CD4-positive, alpha-beta T cell treated with Interleukin-12 subunit alpha and Interleukin-12 subunit beta, for 1 hour (primary cell): ENCODE measurements at places on chromosomes 4 and X.

DNA sequence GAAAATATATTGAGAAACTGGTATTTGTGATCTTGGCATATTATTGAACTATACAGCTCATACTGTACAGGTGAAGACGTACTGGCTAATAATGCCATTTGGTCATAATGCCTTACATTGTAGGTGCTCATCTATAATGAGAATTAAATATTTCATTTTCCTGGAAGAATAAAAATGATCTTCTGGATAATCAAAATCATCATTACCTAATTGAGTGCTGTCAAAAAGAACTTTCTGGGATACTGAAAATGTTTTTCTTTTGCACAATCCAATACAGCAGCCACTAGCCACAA lies 4.1 kb downstream of the RASGEF1B start:
- DNase-seq = no peak

GRCh38 chrX:53088136-53088974 lies 5.6 kb upstream of the KANTR start:
- peak; percentile 91 for DNase-seq

DNA sequence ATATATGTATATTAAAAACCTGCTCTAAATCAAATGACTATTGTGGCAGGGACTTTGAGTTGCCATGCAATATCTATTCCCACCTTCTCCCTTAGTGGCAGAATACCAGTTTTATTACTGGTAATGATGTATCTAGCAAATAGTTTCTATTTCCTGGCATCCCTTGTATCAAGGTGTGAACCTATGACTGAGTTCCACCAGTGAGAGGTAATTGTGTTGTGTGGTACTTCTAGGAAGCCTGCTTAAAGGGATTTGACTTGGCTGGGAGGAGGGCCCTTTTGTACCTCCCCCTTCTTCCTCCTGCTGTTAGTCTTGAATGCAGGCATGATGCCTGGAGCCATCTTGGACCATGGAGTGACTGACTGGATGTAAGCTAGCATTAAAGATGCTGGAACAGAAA lies 65.4 kb upstream of the DYNLT3 start:
- DNase-seq = no peak

- no peak for DNase-seq
Measured at GRCh38 chr4:167986044-167986443, 106.3 kb upstream of the ANXA10 start.

- DNase-seq = no peak
Measured at GRCh38 chrX:75609406-75609805, 86.6 kb upstream of the ZDHHC15 start.

DNA sequence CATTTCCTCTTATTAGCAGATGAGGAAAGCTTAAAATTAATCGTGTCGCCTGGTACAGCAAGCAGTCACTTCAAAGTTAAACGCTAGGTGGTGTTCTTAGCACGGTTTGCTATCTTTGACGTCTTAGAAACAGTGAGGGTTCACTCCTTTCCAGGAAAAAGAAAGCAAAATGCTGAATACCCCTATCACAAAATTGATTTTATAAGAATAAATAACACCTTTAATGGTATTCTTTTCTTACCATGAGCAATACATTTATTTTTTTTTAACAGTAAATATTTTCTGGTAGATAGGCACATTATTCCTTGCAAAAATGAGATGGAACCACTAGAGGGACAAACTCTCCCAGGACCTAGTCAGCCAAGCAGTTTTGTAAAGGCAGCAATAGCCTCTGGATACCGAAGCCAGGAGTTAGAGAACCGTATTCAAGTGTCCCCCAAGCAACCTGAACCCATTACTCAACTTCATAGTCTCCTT lies 153.9 kb downstream of the KDR start:
- peak; percentile 11 for DNase-seq

DNA sequence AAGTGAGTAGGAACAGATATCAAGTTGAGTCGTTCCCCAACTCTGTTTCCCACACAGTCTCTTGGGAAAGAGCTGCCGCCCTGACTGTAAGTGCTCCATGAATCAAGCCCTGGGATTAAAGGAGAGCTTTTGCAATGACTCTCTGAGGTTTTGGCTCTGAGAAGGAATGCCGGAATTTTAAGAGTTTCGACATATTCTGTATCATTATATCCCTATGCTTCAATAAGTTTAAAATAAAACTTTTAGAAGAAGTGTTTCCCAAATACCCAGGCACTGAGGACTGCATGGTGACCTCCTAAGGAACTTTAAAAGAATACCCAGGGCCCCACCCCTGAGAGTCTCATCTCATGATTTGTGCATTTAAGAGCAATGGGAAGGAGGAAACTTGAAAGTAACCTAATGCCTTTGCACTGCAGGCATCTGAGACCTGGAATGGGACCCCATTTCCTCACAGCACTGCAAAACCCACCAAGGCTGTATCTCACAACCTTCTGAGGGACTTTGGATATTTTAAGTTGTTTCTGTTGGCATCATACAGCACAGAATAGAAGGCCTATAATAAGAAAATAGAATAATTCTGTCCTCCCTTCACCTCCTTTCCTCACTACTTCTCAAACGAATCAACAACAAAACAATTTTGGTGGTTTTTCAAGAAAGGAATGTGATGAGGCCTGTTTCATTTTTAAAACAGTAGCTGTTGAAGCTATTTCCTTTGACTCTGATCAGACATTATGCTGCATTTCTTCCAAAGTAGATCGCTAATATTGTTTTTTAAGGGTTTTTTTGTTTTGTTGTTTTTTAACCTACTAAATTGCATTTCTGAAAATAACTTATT lies 121.2 kb downstream of the GASK1B start:
- no peak for DNase-seq

DNA sequence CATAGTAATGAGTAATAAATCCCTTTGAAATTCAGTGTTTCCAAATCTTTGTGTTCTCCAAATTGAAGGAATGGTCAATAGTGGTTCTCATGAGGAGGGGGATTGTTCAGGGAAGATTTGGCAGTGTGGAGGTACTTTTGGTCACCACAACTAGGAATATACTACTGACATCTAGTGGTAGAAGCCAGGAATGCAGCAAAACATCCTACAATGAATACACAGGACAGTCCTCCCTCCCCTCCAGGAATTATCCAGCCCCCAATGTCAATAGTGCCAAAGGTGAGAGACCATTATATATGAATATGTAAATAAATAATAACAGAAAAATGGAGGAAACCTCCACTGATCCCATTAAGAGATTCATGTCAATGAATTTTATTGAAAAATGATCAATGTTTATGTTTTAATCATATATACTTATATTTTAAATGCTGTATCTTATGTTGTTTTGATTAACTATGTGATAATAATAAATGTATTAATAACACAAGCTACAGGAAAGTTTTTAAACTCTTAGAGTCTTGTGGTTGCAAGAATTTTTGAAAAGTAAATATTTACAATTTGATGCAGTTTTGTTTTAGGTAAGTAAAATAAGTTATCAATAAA lies 14.4 kb upstream of the FAM9A start:
- DNase-seq = peak; percentile 46

GRCh38 chr4:104559502-104559901 lies 64.8 kb upstream of the CXXC4 start:
- no peak for DNase-seq

DNA sequence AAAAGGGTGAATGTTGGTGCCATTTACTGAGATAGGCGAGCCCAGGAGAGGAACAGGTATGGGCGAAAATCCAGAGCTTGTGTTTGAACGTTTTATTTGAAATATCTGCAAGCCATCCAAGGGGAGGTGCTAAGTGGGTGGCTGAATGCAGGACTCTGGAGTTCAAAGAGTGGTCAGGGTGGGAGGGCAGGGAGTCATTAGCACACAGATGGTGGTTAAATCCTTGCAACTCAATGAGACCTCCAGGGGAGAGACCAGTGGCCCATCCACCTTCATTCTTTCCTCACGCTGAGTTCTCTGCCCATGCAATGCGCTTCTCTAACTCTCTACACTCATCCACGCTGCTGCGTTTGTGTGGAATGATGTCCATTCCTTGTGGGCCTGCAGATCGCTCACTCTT lies 101.1 kb downstream of the VCX3B start:
- no peak for DNase-seq

- peak; percentile 56 for DNase-seq
Measured at GRCh38 chrX:17654116-17654515, 83.2 kb upstream of the SCML1 start.

GRCh38 chrX:13254076-13254785 lies 65.6 kb downstream of the ATXN3L start:
- DNase-seq = no peak

DNA sequence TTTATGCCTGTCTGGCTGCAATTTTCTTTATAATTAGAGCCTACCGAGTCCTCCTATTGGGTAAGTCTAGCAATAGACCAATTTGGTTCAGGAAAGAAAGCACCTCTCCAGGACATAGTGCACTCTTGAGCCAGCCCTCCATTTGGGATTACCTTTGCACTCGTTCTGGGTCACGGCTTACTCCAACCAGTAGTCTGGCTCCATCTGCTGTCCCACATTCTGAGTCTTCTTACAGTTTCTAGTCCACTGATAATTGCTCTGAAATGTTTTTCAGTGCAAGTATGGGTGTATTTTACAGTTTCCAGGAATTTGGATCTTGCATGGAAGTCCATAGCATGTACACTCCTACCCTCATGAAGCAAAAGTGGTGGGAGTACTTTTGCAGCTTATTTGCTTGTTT lies 34.8 kb upstream of the USP51 start:
- DNase-seq = peak; percentile 0

DNA sequence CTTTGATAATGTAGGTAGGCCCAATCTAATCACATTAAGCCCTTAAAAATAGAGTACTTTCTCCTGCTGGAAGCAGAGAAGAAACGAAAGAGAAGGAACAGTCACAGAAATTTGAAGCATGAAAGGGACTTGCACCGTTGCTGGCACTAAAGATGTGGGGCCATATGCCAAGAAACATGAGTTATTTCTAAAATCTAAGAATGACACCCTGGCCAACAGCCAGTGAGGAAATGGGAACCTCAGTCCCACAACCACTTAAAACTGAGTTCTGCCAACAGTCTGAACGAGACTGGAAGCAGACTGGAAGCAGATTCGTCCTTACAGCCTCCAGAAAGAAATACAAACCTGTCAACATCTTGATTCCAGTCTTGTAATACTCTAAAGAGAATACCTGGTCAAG lies 70.1 kb downstream of the CENPC start:
- no peak for DNase-seq

DNA sequence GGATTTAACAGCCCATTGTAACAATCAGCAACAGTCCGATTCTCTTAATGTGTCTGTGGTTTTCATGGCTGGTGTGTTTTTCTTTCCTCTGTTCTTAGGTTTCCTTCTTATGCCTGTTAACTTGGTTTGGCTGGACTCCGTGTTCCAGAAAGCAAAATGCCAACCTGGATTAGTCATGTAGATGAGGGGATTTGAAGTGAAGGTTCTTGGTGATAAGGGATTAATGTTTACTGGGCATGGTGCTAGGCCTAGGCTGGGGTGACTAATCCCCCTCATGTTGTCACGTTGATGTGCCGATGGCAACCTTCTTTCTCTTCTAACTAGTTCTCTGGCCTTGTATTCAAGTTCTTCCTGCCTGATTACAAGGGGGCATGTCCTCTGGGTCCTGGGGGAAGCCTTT lies 85.9 kb downstream of the REPS2 start:
- no peak for DNase-seq

DNA sequence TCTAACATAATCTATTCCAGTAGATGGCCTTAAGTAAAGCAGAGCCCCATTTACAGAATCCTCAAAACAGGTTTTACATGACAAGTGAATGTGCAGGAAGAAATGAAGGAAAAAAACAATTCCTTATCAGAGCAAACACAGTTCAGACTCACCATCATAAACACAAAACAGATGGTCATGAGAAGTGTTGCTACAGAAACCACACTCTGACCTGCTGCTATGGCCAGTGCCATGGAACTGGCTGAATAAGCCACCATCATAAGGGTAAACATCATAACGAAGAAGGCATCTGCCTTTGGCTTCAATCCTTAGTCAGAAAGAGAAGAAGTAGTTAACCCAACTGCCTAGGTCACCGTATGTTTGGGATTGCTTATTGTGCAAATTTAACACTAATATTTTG lies 61.1 kb downstream of the ABCG2 start:
- DNase-seq = no peak

GRCh38 chrX:140664939-140665338 lies 44.6 kb upstream of the LINC00632 start:
- no peak for DNase-seq

- no peak for DNase-seq
Measured at GRCh38 chr4:8021796-8022195, 82.1 kb upstream of the AFAP1 start.

- peak; percentile 54 for DNase-seq
Measured at GRCh38 chr4:83535520-83536361, at the start of gene GPAT3. Gene GPAT3, plus strand, starts transcription at chr4:83536108. Its CDS starts 515 bp downstream, at chr4:83536623.

DNA sequence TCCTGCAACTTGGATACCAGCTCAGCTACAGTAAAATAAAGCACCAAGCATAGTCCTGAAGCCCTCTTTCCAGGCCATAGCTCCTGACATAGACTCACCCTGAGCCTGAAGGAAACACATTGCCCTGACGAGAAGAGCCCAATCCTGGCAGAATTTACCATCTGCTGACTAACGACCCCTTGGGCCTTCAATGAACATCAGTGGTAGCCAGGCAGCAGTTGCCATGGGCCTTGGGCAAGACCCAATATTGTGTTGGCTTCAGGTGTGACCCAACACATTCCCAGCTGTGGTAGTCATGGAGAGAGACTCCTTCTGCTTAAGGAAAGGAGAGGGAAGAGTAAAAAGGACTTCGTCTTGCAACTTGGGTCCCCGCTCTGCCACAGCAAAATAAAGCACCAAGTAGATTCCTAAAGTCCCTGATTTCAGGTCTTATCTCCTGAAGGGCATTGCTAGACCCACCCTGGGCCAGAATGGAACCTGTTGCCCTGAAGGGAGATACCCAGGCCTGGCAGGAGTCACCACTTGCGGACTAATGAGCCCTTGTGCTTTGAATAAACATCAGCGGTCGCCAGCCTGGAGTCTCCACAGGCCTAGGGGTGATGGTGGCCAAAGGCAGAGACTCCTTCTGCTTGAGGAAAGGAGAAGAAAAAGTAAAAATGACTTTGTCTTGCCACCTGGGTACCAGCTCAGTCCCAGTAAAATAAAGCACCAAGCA lies 902.6 kb downstream of the C4orf33 start:
- DNase-seq = no peak

- no peak for DNase-seq
Measured at GRCh38 chr4:113610537-113610936, 151.0 kb downstream of the CAMK2D start.

- no peak for DNase-seq
Measured at GRCh38 chrX:9707306-9708033, 58.2 kb downstream of the GPR143 start.
